ENCODE measurements at places on chromosomes 6 and 20.

DNA sequence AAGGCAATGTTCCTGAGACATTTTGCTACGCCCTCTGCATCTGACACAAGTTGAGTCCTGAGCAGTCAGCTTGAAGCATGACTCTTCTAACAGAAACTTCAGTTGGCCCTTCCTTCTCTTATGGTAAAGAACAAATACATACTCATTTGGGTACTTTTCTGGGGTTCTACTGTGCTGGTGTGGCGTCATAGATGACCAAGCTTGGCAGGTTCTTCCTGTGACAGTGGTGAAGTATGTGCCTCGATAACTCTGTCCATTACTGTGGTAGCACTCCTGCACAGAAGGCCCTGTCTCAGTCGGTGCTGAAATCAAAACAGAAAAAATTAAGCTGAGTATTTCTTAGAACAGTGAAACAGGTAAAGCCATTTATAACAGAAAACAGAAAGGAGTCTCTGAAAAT lies 152.5 kb downstream of the SLC22A3 start:
- no peak for DNase-seq

DNA sequence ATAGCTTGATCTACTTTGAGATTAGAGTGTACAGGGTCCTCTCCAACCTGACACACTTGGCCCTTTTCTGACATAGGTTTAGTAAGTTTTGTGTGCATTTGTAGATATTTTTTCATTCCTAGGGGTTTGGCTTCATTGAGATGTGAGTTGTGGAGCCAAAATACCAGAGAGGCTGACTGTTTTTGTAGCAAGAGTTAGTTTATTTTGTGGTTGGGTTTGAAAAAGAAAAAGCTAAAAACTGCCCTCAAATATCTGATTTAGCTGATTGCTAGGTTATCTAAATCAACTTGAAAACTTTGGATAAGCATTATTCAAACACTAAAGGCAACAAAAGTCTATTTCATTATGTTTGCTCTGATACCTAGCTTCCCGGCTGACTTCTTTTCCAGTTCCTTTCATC lies 164.7 kb upstream of the CENPW start:
- no peak for DNase-seq

GRCh38 chr20:34604980-34605788 lies 46.7 kb downstream of the MAP1LC3A start:
- DNase-seq: no peak

- no peak for DNase-seq
Observed at GRCh38 chr20:10239954-10240353, 21.3 kb downstream of the SNAP25 start.

DNA sequence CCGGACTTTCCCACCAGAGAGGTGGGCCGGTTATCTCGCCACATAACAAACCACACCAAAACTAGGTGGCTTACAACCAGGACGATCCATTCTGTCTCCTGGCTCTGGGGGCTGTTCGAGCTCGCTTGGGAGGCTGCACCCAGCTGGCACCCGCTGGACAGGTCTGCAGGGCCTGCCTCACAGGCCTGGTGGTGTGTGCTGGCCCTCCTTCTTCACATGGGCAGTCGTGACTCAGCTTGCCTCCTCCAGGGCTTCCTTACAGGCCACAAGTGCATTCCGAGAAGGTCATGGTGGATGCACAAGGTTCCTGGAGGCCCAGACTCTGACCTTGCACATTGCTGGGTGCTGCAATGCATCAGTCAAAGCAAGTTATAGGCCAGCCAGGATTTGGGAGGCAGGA lies 34.2 kb downstream of the FOXF2 start:
- no peak for DNase-seq

- no peak for DNase-seq
Observed at GRCh38 chr6:105196076-105196475, 16.3 kb upstream of the POPDC3 start.

DNA sequence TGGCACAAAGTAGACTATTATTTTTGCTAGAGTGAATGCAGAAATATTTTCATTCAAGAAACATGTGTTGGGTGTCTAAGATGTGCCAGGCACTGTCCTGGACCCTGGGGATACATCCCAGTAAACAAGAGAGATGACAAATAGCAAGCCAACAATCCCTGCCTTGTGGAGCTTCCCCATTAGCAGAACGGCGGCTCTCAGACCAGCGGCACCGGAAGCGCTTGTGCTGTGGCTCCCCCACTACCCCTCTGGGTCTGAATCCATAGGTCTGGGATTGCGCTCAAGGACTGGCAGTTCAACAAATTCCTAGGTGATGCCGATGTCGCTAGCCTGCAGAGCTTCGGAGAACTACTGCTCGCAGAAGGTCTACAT lies 98.5 kb upstream of the AGPAT4 start:
- DNase-seq: peak; percentile 45

- no peak for DNase-seq
Observed at GRCh38 chr6:31972709-31973350, 892 bp upstream of the DXO start.

- DNase-seq: no peak
Observed at GRCh38 chr6:28207510-28208110, 17.5 kb upstream of the ZSCAN9 start.

DNA sequence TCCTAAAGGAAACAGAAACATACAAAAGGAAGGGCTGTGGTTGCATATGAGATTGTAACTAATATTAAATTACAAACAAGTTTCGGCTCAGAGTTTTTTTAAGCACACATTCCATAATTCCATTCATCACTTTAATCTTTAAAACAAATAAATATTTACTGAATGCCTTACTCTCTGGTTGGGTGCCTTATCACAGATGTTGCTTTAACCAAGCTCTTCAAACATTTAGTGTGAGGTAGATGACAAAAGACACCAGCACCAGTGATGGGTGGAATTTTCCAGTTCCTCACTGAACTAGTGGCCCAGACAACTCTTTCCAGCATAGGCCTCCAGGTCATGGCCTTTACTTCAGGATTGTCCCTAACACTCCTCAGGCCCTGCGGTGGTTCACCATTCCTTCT lies 58.7 kb downstream of the ARHGAP18 start:
- DNase-seq: no peak

GRCh38 chr6:4365686-4366085 lies 230.3 kb upstream of the ECI2 start:
- DNase-seq: no peak

DNA sequence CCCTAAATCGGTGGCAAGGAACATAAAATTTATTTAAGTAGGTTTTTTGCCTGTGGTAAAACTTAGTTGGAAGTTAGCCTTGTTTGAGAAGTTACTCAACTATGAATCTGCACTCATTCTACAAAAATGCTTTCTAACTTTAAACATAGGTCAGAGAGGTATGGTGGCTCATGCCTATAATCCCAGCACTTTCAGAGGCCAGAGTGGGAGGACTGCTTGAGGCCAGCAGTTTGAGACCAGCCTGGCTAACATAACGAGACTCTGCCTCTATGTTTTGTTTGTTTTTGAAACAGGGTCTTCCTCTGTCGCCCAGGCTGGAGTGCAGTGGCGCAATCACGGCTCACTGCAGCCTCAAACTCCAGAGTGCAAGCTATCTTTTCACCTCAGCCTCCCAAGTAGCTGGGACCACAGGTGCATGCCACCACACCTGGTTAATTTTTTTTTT lies 16.2 kb downstream of the USP49 start:
- no peak for DNase-seq

- DNase-seq: no peak
Observed at GRCh38 chr6:109241199-109241598, 141.1 kb downstream of the CD164 start.

DNA sequence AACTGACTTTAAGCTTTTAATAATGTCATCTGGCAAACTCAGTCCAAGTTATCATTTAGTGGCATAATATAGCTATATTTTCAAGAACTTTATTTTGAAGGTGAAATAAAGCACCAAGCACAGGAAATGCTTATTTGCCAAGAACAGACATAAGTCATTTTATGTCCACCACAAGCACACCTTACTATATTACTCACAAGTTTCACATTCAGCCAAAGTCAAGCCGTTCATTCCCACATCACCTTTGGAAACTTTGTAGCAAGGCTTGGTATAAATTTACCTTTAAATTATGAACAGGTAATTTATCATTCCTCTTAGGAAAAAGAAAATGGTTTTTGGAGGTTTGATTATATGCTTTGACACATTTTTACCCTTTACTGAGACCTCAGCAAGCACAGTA lies 236.8 kb upstream of the FKBP1C start:
- DNase-seq: no peak

- no peak for DNase-seq
Observed at GRCh38 chr6:33957892-33958525, 154.2 kb upstream of the MLN start.

GRCh38 chr20:62641321-62642050 lies 817 bp upstream of the SLCO4A1 start:
- DNase-seq: no peak

GRCh38 chr6:157445277-157446009 lies 64.5 kb downstream of the ZDHHC14 start:
- no peak for DNase-seq

GRCh38 chr6:165821754-165822153 lies 158.7 kb upstream of the PDE10A start:
- no peak for DNase-seq

DNA sequence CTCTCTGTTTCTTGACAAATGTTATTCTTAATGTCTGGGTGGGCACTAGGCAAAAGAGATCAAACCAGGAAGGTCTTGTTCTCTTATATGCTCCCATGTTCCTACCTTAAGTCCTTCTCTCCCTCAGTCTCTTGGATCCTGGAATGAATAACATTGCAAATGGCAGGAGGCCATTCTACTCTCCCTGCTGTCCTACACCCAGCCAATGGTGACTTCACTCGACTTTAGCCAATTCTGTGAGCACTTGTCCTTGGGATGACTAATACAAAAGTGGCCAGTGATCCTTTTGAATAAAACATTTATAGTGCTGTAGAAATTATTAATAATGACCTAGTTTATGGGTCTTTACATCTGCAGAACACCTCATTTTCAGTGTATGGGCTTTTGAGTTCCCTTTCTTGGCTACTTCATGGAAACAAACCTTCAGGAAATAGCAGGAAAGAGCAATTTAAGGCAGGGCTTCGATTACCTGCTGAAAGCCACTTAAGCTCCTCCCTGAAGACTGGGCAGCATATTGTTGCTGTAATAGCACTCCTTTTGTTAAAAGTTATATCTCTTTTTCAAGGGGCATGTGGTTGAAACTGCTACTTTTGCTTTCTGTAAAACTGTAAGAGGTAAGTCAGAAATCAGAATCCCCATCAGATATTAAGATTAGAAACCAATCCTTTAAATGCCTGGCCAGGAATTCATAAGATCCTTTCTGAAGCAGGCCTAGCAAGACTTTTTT lies 10.5 kb downstream of the OTOR start:
- DNase-seq: no peak

GRCh38 chr20:18971574-18971973 lies 158.0 kb downstream of the SCP2D1 start:
- DNase-seq: no peak

DNA sequence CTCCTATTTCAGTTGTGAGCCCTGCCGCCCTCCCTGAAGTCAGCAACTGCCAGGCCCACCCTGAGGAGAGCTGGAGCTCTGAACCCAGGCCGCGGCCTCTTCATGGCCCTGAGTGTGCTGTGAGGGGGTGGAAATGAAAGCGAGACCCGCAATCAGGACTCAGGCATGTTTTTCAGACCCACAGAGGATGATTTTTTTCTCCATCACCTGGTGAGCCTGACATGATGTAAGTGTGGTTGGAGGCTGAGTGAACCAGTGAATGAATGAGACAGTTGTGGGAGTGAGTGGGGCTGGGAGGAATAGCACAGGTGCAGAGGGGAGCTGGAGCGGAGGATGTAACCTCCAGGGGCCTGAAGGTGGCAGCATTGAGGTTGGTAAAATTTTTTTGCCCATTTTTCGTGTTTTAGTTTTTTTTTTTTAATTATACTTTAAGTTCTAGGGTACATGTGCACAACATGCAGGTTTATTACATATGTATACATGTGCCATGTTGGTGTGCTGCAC lies 18.3 kb downstream of the RAET1L start:
- DNase-seq: no peak
